ENCODE measurements at places on chromosomes 12 and 14.

DNA sequence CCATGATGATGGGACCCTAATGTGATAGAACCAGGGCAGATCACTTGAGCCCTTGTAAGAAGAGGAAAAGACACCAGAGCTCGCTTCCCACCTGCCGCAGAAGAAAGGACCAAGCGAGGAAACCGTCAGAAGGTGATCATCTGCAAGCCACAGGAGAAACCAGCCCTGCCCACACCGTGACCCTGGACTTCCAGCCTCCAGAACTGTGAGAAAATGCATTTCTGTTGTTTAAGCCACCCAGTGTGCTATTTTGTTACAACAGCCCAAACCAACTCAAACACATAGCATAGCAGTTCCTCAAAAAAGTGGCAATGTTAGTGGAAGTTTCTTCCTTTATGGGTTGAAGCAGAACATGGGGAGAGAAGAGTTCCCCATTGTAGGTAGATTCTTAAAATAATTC lies 107.9 kb upstream of the BCL2L14 start:
- DNase-seq: no peak

DNA sequence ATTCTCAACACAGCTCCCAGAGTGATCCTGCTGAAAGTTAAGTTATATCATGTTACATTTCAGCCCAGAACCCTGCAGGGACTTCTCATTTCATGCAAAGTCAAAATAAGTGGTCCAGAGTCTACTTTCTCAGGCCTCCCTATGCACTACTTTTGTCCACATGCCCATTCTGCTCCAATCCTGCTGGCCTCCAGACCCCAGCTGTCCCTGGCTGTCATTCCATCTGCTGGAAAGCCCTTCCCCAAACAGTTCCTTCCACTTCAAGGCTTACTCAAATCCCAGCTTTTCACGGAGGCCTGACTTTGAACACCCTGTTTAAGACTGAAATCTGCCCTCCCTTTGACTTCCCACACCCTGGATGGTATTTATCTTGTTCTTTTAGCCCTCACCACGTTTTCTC lies 109.8 kb upstream of the DNM1L start:
- DNase-seq: no peak

- DNase-seq: no peak
These were observed 69.5 kb downstream of the CLMN start for GRCh38 chr14:95250140-95250769.

DNA sequence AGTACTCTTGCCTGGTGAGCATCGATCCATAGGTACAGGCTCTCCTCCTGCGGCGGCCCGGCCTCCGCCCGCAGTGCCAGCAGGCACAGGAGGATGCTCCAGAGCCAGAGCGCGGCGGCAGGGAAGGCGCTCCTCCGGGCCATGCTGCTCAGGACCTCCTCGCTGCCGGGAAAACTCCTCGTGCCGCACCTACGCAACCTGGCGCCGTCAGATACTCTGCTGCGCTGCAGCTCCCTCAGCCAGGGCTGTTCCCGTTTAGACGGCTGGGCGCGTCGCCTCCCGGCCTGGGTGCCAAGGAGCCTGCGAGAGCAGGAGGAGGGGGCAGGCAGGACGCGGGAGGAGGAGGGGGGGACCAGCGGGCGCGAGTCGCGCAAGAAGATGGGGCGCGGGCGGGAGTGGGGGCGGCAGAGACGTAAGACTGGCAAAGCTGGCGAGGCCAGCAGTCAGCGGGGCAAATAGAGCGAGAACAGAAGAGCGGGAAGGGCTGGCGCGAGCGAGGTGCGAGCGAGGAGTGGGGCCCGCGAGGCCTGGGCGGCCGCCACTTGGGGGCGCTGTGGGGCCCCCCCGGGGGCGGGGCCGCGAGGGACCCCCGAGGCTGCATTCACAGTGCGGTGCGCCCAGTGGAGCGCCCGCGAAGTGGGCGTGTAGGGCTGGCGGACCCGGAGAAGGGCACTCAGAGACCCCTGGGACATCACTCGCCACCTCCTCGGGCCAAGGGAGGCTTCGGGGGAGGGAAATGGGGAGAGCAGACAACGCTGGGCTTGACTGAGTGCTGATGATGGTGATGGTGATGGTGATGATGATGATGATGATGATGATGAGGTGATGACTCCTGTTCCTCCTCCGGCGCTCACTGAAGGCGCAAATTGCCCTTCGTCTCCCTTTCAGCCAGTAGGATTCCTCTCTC lies at the start of gene WIF1:
Gene WIF1 (minus strand): TSS at position 257 of the 907 bp plus-strand sequence. CDS start 114 bp downstream, at position 143.
- no peak for DNase-seq

- no peak for DNase-seq
These were observed 229.6 kb upstream of the NAV3 start for GRCh38 chr12:77601069-77601468.

- no peak for DNase-seq
These were observed 55.7 kb downstream of the VRK1 start for GRCh38 chr14:96852823-96853422.

DNA sequence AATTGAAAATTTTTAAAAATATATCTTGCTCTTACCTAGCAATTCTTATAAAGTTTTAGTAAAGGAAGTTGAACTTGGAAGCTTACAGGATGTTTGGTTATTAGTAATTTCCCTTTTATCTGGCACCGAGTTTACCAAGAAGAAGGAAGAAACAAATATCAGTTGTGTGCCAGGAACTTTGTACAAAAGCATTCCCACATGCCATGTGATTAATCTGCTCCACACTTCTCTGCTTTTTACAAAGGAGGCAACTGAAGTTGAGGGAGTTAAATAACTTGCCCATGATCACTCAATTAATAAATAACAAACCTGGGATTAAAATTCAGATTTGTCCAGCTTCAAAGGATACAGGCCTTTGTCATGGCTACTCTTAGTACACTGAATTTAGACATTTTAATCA lies 122.5 kb upstream of the BCAT1 start:
- DNase-seq: no peak

- DNase-seq: no peak
These were observed 139.3 kb upstream of the LMNTD1 start for GRCh38 chr12:25692115-25693035.

DNA sequence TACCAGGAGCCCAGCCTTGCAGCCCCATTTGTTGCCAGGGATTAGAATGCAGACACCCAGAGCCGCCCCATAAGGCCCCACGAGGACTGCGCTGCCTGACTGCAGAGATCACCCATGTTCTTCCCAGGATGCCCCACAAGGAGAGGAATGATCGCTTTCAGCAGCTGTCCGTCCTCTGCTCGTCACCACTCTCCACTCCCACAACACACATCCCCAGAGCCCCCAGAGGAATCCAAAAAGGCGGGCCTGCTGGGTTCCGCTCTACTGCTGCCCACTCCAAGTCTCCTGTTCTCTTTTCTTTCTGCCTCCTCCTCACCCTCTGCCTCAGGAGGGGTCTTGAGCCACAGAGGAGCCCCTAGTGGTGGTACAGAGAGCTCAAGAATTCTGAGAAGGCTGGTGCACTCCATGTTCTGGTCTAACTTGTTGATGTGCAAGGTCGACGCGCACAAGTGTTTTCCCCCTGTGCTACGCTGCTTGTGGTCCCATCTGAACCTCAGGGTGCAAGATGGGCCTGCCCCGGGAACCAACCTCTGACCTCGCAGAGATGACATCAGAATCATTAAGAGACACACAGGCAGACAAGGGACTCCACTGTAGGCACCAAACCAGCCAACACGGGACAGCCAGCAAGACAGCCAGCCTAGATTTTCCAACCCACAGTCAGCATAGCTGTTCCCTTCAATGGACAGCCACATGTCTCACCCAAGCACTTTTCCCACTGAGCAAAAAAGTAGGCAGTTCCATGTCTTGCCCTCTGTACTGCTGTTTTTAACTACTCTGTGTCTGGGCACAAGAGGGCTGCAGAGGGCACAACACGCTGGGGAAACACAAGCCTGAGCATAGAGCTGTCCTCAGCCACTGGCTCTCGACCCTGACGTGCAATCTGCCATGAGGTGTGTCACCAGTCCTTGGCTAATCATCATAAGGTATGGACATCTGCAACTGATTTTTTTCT lies 29.9 kb downstream of the PXN start:
- DNase-seq: no peak

- no peak for DNase-seq
These were observed 184.4 kb upstream of the HIF1A start for GRCh38 chr14:61510736-61511557.

GRCh38 chr12:81010641-81011040 lies 67.2 kb upstream of the ACSS3 start:
- no peak for DNase-seq

GRCh38 chr14:34997762-34998161 lies 15.0 kb downstream of the SRP54 start:
- DNase-seq: no peak

DNA sequence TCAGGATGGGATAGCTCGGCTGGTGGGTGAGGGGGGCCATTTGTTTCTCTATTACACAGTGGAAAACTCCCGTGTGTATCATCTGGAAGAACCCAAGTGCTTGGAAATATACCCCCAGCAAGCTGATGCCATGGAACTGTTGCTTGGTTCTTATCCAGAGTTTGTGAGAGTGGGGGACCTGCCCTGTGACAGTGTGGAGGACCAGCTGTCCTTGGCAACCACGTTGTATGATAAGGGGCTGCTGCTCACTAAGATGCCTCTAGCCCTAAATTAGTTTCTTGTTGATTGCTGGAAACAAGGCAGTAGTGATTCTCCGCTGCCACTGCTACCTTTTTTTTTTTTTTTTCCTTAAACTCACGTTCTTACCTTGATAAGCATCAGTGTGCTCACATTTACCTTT lies 1.9 kb downstream of the RIOX1 start:
- no peak for DNase-seq

DNA sequence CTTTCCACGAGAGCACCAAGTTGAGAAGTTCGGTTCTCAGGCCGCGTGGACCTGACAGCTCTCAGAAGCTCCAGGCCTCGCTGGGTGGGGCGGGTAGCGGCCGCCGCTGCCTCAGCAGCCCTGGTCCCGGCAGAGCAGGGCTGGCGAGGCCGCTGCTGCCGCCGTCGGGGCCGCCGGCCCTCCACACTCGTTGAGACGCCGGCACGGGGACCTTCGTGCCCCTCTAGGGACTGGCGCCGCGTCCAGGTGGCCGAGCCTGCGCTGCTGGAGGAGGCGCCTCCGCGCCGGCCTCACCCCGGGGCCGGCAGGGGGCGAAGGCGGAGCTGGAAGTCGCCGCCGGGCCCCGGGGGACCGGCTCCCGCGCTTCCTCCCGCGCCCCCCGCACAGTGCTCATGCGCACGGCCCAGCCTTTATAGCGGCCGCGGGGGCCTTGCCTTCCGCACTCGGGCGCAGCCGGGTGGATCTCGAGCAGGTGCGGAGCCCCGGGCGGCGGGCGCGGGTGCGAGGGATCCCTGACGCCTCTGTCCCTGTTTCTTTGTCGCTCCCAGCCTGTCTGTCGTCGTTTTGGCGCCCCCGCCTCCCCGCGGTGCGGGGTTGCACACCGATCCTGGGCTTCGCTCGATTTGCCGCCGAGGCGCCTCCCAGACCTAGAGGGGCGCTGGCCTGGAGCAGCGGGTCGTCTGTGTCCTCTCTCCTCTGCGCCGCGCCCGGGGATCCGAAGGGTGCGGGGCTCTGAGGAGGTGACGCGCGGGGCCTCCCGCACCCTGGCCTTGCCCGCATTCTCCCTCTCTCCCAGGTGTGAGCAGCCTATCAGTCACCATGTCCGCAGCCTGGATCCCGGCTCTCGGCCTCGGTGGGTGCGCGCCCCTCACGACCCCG lies at the start of gene COCH:
Gene COCH (plus strand): TSS at position 440 of the 879 bp plus-strand sequence. CDS start 380 bp downstream, at position 820.
- DNase-seq: no peak

DNA sequence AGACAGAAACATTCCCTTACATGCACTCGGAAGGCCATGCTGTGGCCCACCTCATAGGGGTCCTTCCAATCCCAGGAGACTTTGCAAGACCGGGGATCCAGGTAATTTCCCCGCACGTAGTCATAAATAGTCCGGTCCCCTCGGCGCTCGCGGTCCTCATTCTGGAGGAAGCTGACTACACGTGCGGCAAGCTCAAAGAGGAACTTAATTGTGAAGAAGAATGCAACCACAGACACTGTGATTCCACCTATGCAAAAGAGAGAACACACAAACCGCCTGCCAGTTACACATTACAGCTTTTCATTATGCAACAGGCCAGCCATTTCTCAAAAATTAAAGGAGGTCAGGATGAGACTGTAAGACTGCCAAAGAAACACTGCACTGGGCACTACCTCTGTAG lies 28.4 kb downstream of the AREL1 start:
- no peak for DNase-seq

GRCh38 chr14:95309261-95310051 lies 10.3 kb downstream of the CLMN start:
- no peak for DNase-seq

- DNase-seq: no peak
These were observed 16.8 kb downstream of the CLMN start for GRCh38 chr14:95302667-95303506.

DNA sequence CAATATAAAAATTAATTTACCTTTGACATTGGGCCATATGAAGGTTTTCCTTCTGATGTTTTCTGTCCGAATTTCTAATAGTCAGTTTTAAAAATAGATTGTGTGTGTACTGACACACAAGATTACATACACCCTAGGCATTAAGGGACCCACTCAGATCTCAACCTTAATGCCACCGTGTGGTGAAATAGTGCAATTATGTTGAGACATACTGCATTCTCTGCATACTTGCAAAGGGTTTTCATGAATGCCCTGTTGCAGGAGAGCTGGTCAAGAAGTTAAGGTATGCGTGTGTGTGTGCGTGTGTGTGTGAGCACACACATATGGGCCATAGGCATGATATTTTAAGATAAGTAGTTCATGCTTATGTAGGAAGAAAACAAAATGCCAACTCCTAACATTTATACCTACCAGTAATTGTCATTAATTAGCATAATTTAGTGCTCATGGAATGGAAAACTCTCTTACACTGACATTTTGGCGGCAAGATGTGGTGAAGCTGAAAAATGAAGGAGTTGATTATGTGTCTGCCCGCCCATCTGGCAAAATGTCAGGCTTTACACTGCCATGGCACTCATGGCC lies 58.8 kb downstream of the PIK3C2G start:
- no peak for DNase-seq

DNA sequence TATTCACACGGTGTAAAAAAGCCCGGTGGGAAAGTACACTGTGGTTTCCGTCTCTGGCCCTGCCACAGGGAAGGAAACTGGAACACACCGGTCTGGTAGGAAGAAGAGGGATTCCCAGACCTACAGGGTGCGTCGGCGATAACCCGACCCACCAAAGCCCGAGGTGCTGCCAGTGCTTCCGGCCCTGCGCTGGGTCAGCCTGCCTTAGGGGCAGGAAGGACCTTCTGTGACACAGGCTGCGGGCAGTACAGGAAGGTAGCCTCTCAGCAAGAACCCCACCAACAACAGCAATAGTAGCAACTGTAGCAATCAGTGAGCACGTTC lies 169.5 kb upstream of the FKBP4 start:
- no peak for DNase-seq

GRCh38 chr14:102759456-102760187 lies 17.6 kb upstream of the TRAF3 start:
- DNase-seq: no peak

DNA sequence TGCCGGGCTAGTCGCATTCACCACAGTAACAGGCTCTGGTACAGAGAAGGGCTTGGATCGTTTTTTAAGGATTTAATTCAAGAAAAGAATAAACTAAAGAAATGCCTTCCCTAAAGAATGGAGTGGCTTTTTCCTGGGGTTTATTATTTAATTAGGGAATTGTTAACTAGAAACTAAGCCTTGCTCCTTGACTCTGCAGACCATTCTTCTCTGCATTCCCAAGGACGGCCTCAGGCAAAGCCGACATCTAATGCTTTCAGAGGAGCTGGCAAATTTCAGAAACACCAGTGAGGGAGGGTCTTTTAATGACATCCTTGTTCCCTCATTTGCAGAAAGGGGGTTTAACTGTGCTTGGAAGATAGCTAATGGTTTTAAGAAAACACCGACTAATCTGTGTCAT lies 174.0 kb downstream of the EGLN3 start:
- DNase-seq: no peak

- DNase-seq: no peak
These were observed 18.5 kb downstream of the SLC38A6 start for GRCh38 chr14:60999536-60999935.

Measured in activated CD4-positive, alpha-beta T cell treated with anti-CD3 and anti-CD28 coated beads for 24 hours (primary cell).